ENCODE measurements at places on chromosomes 12 and 14.

DNA sequence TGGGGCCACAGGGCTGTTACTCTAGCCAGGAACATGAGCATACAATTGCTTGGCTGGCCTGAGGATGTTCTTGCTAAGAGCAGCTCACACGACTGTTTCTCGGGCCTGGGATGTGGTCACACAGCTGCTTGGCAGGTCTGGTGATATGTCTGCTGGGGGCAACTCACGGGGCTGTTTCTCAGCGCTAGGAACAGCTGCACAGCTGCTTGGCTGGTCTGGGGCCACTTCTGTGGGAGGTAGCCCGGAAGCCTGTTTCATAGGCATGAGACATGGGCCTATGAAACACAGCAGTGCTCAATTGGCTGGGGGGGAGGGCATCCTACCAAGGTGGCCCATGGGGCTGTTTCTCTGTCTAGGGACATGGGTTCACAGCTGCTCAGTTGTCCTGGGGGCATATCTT is 73.4 kb upstream of the DDHD1 start:
- DNase-seq, result peak; percentile 17

GRCh38 chr14:71117839-71118743 is 210.8 kb downstream of the PCNX1 start:
- peak; percentile 80 for DNase-seq

GRCh38 chr12:114679452-114679875 is 4.5 kb downstream of the TBX3 start:
- peak; percentile 55 for DNase-seq

- DNase-seq, result no peak
Measured at GRCh38 chr12:75041472-75041871, 168.2 kb downstream of the KCNC2 start.

DNA sequence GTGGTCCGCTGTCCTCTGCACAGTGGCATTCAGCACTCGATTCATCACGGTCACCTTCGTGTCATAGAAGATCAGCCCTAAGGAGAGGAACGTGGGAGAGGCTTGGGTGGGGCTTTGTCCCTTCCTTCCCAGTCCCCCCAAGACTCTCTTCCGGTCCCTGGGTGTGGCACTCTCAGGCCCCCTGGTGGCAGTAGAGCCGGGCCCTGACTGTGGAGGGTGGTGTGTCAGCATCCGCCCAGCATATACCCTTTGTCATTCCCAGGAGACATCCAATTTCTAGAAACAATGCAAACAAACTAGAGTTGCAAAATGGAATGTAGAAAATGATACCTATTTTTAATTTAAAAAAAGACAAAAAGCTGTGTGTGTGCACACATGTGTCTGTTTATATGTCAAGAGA is 45.0 kb downstream of the TRAFD1 start:
- peak; percentile 26 for DNase-seq

Measured in choroid plexus epithelial cell (primary cell).